ENCODE measurements at places on chromosomes 6 and 20. TPM values are rescaled to one million over a fixed set of nuclear protein-coding genes. Genes with fewer than 3 reads are reported as not detected.

TAF4 gene
- total RNA-seq, result 20.8 TPM

DNA sequence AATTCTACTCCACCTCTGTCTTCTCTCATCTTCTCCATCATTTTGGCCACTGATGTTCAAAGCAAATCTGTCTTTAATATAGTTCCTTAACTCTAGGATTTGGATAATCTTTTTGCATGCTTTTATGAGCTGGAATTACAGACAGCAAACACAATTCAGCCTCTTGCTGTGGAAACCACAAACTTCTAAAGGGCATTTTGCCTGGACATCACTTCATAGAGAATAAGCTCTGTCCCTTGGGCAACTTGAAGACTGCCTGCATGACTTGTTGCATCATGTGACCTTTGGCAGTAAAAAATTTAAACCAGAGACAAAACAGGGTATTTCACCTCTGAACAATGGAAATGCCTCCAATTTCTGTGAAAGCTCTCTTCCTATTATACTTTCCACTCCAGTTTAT lies 74.1 kb upstream of the HDDC2 start:
- DNase-seq, result no peak

GRCh38 chr6:72175916-72176315 lies 289.6 kb downstream of the RIMS1 start:
- no peak for DNase-seq

DNA sequence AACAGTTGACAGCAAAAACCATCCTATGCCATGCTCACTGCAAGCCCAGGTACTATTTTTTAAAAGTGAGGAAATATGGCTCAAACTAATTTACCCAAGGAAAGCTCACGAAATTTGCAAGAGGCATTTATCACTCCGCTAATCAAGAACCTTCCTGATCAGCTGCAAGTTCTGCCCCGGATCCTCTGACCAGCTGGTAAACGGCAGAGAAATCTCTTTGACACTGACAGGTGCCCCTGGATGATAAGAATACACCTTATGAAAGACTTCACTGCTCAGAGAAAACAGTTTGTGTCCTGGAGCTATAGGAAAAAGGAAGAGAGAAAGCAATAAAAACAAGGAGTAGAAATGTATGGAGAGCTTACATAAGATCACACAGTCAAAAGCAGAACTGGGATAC lies 6.4 kb downstream of the CNKSR3 start:
- DNase-seq, result no peak

PLTP gene
- 0.48 TPM for total RNA-seq

ALDH8A1 gene
- total RNA-seq, result 3.1 TPM

DNA sequence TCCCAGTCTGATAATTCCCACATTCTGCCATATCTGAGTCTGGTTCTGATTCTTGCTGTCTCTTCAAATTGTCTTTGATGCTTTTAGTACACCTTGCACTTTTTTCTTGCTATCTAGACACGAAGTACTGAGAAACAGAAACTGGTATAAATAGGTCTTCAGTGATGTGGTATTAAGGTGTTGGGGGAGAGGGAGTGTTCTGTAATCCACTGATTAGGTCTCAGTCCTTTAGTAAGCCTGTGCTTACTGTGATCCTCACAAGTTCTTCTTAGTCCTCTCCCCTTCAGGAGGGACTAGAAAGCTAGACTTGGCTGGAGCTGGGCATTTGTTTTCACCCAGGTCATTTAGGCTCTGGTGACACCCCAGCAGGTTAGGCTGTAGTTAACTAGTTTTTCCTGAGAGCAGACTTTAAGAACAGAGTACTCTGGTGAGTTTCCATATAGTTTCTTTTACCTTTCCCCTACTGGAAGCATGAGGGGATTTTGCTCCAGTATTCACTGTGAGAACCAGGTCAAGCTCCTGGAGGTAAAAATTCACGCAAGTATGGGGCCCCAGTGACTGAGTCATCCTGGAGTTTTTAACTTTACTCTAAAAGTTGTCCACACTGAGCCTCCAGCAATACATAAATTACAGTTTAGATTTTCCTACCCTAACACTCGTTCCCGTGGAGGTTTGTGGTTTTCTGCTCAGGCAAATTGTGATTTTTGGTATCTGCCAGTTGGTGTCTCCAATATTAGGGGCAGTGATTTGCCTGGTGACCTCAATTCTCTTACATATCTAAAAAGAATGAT lies 154.6 kb downstream of the CDKAL1 start:
- DNase-seq, result no peak

DNA sequence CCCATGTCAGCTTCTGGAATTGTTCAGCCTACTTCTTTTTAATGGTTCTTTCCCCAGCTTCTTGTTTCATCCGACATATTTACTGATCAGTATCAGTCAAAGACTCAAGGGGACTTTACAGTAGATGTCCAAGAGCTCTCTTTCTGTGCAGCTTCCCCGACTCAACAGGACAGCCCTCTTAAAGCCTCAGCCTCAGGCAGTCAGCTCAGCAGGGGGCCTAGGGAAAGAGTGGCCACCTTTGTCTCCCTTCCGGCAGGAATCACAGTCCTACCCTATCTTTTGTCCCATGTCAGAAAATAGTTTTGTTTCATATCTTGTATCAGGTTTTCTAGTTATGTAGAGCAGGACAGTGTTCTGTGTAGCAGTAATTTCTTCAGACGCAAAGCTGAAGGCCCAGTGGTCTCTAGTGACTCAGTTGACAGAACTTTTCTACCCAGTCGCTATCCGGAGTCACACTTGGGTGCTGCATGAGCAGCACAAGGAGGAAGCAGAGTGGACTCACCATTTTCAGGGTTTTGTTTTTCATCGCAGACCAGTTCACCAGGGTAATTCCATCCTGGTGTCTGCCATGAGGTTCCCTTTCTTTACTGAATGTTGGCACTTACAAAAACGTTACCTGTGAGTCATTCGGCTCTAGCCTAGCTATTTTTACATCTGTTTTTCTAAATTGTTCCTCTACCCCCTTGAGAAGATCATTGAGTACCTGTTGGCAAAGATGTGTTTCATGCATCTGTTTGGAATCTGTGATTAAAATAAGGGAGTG lies 47.7 kb downstream of the SPATA2 start:
- no peak for DNase-seq

DNA sequence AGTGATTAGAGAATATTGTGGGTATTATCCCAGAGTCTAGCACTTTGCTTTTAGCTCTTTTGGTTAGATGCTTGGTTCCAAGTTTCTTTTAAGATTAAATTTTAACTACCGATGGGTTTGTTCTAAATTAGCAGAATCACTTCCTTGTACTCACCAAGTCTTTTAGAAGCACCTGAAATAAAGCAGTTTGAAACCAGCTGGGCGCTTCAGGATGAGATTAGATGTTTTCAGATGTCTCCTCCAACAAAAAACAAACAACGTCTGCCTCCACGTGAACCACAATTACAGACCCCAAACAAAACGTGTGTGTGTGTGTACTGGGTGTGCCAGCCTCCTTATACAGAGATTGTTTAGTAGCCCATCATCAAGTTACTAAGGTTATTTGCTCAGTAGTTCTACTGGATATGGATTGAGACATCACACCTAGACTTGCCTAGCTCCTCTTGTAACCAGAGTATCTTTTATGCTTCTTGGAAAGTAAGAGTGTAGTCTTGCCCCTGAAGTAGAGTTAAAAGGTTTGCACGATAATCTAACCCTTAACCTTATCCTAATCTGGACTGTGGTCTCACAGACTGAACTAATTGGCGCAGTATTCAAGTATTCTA lies 2.3 kb downstream of the DSTN start:
- no peak for DNase-seq

GRCh38 chr20:2405693-2406065 lies 25.0 kb downstream of the TGM6 start:
- no peak for DNase-seq

DNA sequence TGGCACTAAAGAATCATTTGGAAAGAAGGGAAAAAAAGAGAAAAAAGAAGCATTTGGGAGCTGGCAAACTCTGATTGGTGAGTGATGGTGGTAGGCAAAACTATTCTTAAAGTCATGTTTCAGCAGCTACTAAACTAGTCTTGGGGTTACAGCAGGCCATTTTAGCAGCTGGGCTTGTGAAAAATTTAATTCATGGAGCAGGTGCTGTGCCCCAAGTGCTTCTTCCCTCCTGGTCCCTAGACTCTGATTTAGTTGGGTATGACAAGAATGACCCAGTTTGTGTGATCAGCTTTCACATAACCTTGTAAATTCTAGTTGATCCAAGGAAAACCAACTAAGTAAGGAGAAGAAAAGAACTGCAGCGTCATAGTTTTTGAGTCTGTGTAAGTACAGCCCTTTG lies 1.1 kb upstream of the ASIP start:
- no peak for DNase-seq

- no peak for DNase-seq
Measured at GRCh38 chr6:95448208-95448607, 129.1 kb upstream of the MANEA start.

- DNase-seq, result no peak
Measured at GRCh38 chr6:135358251-135358821, 139.2 kb downstream of the AHI1 start.

All from naive thymus-derived CD4-positive, alpha-beta T cell (primary cell).